ENCODE measurements at places on chromosomes 5 and 9. TPM values are rescaled to one million over a fixed set of nuclear protein-coding genes. Genes with fewer than 3 reads are reported as not detected.

DNA sequence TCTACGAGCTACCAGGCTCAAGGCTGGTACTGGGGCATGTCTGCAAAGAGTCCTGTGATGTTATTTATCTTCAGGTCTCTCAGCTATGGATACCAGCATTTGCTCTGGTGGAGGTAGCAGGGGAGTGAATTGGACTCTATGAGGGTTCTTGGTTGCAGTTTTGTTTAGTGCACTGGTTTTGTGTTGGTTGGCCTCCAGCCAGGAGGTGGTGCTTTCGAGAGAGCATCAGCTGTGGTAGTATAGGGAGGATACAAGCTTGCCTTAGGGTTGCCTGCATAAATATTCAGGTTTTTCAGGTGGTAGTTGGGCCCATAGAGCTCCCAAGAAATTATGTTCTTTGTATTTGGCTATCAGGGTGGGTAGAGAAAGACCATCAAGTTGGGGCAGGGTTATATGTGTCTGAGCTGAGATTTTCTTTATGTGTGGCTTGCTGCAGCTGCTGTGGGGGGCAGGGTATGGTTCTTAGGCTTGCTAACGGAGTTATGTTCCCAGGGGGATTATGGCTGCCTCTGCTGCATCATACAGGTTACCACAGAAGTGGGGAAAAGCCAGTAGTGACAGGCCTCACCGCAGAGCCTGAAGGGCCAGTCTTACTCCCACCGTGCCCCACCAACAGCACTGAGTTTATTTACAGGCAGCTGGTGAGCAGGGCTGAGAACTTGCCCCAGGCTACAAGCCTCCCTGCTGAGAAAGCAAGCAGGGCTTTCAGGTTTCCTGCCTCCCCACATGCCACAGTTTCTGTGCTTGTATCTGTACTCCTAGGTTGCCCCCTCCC is 9.7 kb upstream of the RIOK2 start:
- DNase-seq, result no peak

TRAF1 gene
- 3.0 TPM for total RNA-seq

DNA sequence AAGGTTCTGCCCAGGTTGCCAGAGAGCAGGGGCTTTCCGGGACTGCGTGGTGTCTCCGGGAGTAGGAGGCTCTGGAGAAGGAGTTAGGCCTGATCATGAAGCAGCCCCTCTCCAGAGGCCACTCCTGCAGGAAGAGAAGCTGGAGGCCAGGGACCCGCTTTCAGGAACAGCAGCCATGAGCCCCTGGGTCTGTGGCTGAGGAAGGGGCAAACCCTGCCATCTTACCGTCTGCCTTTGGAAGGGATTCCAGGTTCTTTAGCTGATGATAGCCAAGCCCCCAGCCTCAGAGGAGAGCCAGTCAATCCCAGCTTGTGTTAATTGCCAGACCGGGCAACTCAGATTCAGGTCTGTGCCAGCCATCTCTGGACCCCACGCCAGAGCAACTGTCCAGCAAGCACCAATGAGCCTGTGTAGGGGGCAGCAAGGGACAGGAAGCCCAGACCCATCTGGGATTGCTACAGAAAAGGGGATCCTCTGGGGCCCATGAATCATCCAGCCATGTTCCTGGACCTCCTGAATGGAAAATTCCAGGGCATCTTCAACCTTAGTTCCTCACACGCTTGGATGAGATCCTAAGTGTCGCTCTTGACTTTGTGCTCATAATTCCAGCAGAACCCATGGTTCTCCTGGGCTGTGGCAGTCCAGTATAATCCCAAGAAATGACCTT is 42.7 kb upstream of the MVB12B start:
- DNase-seq, result no peak

- no peak for DNase-seq
Measured at GRCh38 chr5:82885627-82886389, 191.4 kb downstream of the TMEM167A start.

MARCOL gene
- not detected for total RNA-seq

DNA sequence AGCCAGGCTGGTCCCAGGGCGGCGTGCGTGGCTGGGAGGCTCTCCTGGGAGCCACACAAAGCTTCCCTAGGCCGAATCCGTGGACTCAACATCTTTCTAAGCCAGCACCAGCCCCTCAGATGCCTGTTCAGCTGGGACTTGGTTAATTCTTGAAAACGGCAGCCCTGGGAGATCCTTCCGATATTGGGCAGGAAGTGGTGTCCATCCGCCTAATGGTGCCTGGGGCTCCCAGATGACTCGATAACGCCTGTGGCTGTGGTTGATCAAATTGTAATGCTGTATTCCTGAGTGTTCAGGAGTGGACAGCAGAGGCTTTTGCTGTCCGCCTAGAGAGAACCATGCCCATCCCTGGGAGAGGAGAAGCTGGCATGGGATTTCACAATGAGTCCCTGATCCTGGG is 14.1 kb downstream of the KCNT1 start:
- no peak for DNase-seq

DNA sequence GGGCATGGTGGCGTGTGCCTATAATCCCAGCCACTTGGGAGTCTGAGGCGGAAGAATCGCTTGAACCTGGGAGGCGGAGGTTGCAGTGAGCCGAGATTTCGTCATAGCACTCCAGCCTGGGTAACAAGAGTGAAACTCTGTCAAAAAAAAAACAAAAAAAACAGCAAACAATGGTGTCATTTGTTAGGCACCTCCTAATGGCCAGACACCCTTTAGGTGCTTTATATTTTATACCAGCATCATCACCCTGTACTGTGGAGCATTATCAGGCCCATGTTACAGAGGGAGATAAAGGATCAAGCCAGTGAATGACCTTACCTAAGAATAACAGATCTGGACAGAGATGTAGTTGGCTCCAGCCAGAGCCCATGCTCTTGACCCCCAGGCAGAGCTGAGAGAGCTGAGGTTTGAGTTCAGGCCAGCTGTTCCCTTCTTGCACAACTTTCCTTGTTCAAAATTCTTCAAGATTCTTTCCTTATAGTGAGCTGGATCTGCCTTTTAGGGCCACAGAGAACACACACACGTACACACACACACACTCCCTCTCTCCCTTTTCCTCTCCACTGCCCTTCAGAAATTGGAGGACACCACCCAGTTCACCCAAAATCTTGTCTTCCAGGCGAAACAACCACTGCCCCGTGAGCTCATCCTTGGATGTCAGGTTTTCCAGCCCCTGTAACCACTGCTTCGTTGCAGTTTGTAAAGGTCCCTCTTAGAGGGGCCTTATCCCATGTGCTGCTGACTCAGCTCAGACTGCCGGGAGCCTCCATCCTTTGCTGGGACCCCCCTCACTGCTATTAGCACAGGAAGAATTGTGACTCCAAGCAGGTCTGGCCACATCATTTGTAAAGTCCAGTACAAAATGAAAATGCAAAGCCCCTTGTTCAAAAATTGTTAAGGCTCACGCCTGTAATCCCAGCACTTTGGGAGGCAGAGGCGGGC is 10.4 kb upstream of the PTGES start:
- no peak for DNase-seq

DNA sequence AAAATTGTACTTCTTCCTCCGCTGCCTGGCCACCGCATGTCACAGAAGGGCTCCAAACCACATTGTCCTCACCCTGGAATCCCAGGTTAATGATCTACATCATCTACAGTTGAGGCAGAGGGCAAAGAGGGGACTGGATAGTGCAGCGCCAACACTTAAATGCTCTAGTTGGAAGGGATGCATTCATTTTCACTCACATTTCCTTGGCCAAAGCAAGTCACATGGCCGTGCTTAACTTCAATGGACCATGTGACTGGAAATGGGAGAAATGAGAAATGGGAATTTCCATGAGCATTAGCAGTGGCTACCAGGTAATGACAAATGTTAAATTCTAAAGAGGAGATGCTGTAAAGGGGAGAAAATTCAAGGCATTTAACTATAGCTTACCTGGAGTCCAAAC is 13.3 kb upstream of the GNAQ start:
- DNase-seq, result no peak

DNA sequence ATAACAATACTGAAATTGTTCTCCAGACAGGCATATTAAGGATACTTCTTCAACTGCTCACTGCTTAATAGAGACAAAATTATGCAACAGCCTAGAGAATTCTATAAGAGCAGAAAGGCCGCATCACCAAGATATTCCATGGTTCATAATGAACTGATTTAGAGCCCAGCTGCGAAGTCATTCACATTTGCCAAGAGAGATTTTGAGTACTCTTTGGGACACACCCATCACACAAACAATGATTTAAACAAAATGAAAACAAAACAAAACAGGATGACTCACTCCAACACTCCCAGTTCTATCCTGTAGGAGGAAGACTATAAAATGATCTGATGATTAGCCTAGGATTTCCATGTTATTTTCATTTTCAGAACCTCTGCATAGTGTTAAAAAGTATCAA is 145.7 kb upstream of the GNA14 start:
- DNase-seq, result no peak

DNA sequence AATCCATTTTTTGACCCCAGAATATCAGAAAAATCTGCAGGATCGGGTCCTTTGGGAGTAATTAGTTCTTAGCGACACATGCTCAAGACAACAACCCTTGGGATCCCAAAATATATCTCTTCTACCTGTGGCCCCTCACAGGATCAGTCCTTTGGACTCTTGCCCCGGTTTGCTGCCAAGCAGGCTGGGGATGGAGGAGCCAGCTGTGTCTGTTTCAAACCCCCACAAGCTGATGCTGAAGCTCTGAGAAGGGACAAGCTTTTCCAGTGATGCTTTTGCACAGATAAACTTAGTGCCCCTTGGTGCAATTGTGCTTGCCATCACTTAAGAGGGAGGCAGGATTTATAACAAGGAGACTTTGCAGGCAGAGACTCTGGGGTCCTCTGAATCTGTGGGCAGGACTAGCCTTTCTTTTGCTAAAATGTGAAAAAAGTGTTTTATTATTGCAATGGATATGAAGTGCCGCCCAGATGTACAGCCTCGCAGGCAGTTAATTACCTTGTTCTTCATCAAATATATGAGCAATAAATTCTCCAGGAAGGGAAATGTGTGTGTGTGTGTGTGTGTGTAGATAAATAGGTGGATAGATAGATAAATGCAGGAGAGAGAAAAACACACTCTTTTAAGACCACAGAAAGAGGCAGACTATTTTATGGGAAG is 9.6 kb upstream of the LHX2 start:
- no peak for DNase-seq

CDH12 gene
- total RNA-seq, result not detected

FGF1 gene
- 0.25 TPM for total RNA-seq

- no peak for DNase-seq
Measured at GRCh38 chr9:114384836-114385396, 2.9 kb downstream of the AKNA start.

- DNase-seq, result no peak
Measured at GRCh38 chr9:5790923-5791322, 42.0 kb downstream of the ERMP1 start.

DNA sequence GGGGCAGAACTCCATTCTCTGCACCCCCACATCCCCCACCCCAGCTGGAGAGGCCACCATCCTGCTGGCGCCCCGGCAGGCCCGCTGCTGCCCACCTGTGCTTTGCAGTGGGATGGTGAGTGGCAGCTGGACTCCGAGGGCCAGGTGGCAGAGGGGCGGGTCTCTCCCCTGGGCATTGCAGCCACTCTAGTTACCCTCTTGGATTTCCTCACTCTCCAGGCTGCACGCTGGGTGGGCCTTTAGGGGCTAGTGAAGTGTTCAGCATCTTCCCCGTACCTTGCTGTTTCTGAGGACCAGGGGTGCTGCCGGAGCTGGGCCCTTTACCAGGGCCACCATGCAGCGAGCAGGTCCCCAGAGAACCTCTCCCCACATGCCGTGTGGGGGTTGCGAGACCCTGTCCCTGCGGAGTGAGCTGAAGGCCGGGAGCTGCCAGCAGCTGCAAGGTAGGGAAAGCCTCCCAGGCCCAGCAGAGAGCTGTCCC is 88.4 kb upstream of the SH3PXD2B start:
- peak; percentile 38 for DNase-seq

- no peak for DNase-seq
Measured at GRCh38 chr5:153623751-153624450, 133.4 kb downstream of the GRIA1 start.

DNA sequence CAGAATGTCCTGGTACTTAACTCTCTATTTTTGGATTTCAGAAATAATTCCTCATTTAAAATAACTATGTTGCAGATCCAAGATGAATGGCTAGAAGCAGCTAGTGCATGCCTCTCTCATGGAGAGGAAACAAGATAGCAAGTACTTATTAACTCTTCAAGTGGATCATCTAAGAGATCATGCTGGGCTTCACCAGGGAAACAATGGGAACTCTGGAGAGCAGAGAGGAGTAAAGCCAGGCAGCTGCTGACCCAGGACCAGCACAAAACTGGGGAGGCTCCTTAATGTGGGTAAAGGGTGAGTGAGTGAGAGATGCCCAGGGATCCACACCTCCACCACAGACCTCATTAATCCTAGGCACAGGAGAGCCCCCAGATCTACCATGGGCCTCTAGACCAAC is 897.8 kb upstream of the ACO1 start:
- DNase-seq, result no peak

DNA sequence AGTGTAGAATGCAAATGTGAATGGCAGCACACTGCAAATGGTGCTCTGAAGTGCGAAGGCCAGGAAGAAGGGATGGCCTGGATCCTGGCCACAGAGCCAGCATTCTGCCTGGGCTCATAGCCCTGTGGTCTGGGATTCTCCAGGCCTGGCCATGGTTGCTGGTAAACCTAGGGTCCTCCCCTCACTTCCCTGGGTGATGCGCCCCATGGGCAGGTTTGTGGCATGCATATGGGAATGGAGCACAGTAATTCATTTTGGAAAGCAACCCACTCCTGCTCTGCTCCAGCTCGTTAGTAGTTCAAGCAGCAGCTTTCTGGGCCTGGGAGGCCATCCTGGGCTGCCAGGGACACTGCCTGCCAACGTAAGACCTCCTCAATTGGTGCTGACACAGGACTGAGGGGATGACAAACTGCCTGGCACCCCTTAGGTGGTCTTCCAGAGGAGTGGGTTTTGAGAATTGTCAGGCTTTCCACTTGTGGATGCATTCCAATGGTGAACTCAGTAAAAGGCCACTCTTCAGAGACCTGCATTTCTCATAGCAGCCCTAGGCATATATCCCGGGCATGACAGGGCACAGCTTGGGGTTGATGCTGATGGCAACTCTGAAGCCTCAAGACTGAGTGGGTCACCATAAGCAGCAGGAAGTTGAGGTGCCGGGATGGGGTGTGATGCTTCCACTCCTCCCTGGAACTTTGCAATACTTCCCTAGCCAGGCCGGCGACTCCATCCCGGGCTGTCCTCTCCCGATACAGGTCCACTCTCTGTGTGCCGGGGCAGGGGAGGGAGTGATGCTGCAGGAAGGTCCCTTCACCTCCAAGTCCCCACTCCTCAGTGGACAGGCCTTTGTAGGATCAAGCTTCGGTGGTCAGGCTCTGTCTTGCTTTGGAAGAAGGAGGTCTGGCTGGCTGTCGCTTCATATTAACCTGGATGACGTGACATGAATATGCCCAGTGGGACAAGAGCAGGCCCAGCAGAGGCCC is 1.2 kb upstream of the SLC25A48 start:
- peak; percentile 28 for DNase-seq

DNA sequence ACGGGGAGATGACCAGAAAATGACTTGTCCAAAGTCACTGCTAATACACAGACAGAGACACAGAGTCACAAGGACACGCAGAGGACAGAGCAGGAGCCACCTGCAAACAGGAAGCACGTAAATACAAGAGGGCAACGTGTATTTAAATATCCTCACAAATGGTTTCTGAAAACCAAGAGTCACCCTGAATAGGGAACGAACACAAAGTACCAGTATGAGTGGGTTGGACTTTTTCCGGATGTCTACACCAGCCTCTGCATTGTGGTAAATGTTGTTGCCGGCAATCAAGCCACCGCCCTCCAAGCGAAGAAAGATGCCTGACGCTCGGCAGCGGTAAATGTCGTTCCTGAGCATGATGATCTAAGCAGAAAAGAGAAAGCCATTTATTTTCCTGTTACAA is 44.5 kb downstream of the FBXO10 start:
- DNase-seq, result no peak

- DNase-seq, result no peak
Measured at GRCh38 chr5:118407958-118408357, 580.4 kb downstream of the DTWD2 start.

GRCh38 chr9:99118782-99119466 is 14.0 kb downstream of the TGFBR1 start:
- no peak for DNase-seq

Measured in left lobe of liver (tissue), 2 donors.